GM23338 (cell line): ENCODE measurements at places on chromosomes 2 and 18. TPM values are rescaled to one million over a fixed set of nuclear protein-coding genes. Genes with fewer than 3 reads are reported as not detected.
A peak's percentile ranks its signal among the peaks of the same experiment; 100 is the strongest.

DNA sequence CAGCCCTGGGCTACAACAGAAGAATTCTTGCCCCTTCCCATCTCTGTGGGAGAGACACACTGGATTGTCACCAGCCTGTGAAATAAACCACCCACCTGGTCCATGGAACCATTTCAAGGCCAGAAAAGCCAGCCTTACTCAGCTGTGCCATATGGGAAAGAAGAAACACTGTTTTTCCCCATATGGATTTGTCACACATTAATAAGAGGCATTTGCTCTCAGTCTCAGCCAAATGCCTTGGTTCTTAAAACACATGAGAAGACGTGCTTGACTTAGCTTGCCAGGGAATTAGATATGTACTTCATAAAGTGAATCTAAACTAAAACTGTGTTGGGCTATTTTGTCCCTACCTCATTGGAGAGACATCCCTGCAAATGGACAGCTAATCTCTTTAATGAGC, 308.6 kb upstream of the TNP1 start:
- H3K27ac ChIP-seq, result no peak overlapping the region
- no peaks in the 10 kb centered on the region for H3K36me3 ChIP-seq
- H3K4me1 ChIP-seq, result no peaks in the 10 kb centered on the region
- H3K27me3 ChIP-seq, result no peaks in the 10 kb centered on the region

DNA sequence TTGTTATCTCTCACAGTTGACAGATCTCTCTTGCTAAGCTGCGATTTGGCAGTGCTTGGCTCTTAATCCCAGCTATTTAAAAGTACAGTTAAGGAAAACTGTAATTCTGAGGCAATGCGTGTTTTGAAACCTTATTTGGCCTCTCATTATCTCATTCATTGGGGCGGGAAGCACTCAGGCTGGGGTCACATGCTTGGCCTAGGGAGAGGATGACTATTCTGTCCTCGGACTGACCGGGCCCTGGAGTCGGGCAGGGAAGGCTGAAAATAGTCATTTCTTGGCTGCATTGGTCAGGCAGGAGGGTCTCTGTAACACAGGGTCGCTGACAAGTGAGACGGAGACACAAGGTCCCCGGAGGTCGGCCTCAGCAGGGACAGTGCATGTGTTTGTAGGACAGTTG, 20.2 kb upstream of the EMILIN2 start:
- DNase-seq, result peak; percentile 2
- no peak overlapping the region for H3K4me3 ChIP-seq
- H3K27ac ChIP-seq, result no peak overlapping the region
- H3K36me3 ChIP-seq, result no peaks in the 10 kb centered on the region
- H3K4me1 ChIP-seq, result peaks cover 5% of the 10 kb centered on the region; the same call in 1 of the 2 replicates
- no peaks in the 10 kb centered on the region for H3K27me3 ChIP-seq

The TEX44 gene
- not detected in 2 replicates for total RNA-seq

- no peak overlapping the region for H3K27ac ChIP-seq
- DNase-seq, result no peak
- H3K4me3 ChIP-seq, result no peak overlapping the region
- no peaks in the 10 kb centered on the region for H3K4me1 ChIP-seq
- peaks cover 7% of the 10 kb centered on the region for H3K36me3 ChIP-seq
Observed at GRCh38 chr2:86476092-86476491, 34.9 kb downstream of the KDM3A start.

DNA sequence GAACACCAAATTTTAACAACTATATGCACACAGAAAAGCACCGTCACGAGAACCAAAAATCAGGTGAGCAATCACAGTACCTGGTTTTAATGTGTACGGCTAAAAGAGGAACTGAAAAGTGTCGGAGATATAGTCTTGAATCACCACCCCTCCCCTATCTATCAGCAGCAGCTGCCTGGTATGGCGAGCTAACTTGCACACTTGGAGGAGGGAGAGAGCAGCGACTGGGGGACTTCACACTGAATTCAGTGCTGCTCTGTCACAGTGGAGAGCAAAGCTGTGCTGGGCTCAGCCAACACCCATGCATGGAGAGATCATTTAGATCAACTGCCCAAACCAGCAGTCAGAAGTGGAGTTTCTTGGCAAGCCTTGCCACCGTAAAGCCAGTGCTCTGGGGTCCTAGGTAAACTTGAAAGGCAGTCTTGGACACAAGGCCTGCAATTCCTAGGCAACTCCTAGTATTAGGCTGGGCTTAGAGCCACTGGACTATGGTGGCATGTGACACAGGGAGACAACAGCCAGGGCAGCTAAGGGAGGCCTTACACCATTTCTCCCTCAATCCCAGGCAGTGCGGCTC, 89.2 kb upstream of the CD226 start:
- no peaks in the 10 kb centered on the region for H3K36me3 ChIP-seq
- no peak overlapping the region for H3K27ac ChIP-seq
- H3K4me3 ChIP-seq, result no peak overlapping the region
- DNase-seq, result no peak
- H3K27me3 ChIP-seq, result no peaks in the 10 kb centered on the region
